ENCODE measurements at places on chromosomes 12 and 14.
A peak's percentile ranks its signal among the peaks of the same experiment; 100 is the strongest.

DNA sequence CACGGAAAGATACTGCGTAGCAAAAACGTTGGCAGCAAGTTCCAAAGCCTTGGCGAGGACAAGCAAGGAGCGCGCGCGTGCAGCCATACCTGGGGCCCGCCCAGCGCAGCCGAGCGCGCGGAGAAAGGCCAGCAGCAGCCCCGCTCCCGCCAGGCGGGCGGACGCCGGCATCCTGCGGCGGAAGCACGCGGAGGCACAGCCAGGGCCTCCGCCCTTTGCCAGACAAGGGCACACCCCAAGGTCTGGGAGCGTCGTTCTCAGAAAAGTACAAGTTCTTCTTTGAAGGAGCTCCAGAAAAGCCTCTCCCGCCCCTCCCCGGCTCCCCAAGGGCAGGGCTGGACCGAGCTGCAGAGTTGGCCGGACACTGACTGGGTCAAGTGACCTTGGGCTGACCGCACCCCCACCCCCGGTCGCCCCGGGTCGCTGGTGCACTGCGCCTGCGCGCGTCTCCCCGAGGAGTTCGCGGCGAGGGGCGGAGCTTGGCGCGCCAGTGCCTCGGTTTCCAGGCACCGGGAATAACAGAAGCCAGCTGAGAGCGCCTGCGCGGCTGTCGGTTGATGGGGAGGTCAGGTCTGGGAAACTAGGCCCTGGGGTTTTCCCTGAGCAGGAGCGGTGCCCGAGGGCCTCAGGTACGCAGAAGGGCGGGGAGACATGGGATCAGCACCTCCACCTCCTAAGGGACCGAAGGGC lies at the start of gene ZC2HC1C:
Gene ZC2HC1C, plus strand, starts transcription at position 521 of the 690 bp plus-strand sequence. CDS start 933 bp downstream, outside the sequence.
- DNase-seq: peak; percentile 95

GRCh38 chr12:75635606-75636444 lies 124.4 kb upstream of the KRR1 start:
- peak; percentile 66 for DNase-seq

DNA sequence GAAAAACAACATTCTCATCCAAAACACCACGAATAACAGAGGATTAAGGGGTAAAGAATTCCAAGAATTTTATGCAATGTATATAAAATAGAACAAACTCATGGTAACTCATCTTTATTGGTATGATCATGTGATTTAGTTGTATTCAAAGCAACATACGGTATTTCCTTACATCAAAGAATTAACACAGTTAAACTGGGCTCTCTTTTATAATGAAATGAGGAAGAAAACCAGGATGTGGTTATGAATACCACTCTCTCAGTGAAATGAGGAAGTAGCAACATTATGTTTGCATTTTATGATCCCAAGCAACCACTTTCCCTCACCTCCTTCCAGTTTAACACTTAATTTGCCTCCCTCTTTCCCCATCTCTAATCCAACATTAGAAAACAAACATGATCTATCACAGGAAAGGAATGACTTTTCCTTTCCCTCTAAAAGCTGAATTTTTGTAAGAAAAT lies 22.9 kb downstream of the SPTLC2 start:
- DNase-seq: no peak

DNA sequence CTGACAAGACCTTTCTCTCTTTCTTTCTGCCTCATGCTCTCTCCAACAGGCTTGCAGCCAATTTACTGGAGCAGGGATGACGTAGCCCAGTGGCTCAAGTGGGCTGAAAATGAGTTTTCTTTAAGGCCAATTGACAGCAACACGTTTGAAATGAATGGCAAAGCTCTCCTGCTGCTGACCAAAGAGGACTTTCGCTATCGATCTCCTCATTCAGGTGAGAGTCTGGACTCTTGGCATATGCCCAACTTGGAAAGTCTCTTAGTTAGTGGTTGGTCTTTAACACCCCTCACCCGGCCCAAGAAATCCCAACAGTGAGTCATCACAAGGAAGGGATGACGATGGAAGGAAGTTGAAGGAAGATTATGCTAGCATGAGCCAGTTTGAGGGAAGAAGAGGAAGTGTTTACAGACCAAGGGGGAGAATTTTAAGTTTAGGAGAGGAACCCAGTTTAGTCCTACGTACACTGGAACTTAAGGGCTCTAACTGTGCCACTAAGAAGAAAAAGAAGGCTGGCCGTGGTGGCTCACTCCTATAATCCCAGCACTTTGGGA lies 189.7 kb downstream of the ETV6 start:
- no peak for DNase-seq

- DNase-seq: no peak
Observed at GRCh38 chr14:64998455-64998931, 11.8 kb downstream of the FNTB start.

- DNase-seq: no peak
Observed at GRCh38 chr14:101843665-101844064, 82.2 kb downstream of the PPP2R5C start.

DNA sequence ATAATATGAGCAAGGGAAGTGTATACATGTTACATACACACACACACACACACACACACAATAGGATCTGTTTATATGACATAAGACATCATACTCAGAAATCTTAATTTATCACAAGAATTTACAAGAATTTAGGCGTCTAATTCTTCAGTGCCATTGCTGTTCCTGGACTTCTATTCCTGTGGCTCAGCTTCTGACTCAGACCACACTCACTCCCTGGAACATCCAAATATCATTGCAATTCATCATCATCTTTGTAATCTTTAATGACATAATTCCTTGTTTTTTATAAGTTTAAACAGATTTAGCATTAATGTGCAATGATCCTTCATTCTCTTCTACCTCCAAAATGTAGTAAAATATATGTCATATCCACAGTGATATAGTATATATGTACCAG lies 544.2 kb downstream of the FOXG1 start:
- DNase-seq: peak; percentile 29

- peak; percentile 97 for DNase-seq
Observed at GRCh38 chr12:121443193-121443870, 43.4 kb downstream of the RNF34 start.

GRCh38 chr12:117148642-117149041 lies 41.6 kb downstream of the FBXO21 start:
- no peak for DNase-seq

GRCh38 chr14:94217116-94217515 lies 43.0 kb downstream of the PPP4R4 start:
- DNase-seq: no peak

GRCh38 chr12:75831402-75831801 lies 200.2 kb downstream of the PHLDA1 start:
- DNase-seq: no peak

DNA sequence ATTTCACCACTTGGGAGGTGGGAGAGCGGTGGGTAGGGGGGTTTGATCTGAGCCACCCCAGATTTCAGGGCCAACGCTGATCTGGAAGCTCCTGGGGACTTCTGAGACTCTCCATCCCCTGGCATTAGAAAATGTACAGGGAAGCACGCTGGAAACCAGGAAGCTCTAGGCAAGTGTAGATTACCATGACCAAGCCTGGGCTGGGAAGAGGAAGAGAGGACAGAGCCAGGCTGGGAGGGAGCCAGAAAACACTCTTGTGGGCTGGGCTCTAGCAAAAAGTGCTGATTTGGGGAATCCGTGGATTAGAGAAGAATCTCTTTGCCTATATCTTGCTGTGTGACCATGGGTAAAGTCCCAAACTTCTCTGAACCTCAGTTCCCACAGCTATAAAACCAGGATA lies 236.7 kb downstream of the BCL11B start:
- peak; percentile 42 for DNase-seq

DNA sequence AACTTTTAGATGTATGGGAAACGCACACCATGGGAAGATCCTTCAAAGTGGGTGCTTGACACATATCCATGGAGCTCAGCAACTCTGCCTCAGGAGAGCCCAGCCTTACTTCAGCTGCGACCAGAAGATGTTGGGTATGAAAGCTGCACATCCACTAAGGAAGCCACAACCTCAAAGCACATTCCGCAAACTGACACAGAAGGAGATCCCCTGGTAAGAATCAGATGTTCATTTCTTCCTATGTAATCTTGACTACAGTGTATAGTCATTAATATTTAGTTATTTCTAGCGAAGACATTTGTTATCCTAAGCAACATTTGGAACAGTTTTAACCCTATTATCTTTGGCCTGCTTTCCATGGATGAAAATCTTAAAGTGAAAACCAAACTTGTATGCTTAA lies 374.2 kb downstream of the NAV3 start:
- no peak for DNase-seq

- DNase-seq: no peak
Observed at GRCh38 chr14:33118668-33119067, 180.0 kb downstream of the NPAS3 start.

GRCh38 chr14:36522972-36523715 lies 3.1 kb upstream of the NKX2-1 start:
- no peak for DNase-seq

DNA sequence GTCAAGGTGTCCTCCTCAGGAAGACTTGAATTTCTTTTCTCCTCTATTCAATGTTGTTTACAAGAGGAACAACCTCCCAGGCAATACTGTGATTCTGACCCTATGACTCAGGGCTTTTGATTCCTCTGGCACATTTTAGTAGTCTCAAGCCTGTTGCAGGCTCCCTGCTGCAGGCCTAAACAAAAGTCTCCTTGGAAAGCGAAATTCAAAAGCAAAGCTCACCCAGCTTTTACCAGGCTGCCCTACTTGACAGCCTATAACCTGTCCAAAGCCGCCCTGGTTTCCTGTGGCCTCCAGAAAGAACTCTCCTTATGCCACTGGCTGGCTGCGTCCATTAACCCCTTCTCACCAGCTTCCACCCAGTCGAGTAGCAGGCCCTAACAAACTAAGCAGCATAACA lies 11.6 kb downstream of the FGD6 start:
- DNase-seq: peak; percentile 73

Measured in AG08396 (cell line).